Cortex of kidney (tissue), 1 donor: ENCODE measurements at places on chromosomes 4 and X.

DNA sequence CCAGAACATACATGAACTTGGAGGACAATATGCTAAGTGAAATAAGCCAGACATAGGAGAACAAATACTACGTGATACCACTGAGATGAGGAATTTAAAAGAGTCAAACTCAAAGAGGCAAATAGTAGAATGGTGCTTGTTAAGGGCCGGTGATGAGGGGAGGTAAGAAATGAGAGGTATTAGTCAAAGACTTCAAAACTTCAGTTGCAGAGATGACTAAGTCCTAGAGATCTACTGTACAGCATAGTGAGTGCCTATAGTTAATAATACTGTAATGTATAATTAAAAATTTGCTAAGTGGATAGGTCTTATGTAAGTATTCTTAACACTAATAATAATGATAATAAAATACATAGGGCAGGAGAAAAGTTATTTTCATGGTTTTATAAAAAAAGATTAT lies 126.9 kb upstream of the VEGFC start:
- no peak for DNase-seq

- no peak for DNase-seq
These were observed 28.4 kb downstream of the GUCY1B1 start for GRCh38 chr4:155787113-155787710.

GRCh38 chrX:10009741-10010140 lies 42.6 kb downstream of the CLDN34 start:
- DNase-seq = no peak

- DNase-seq = no peak
These were observed 33.0 kb upstream of the KIAA0232 start for GRCh38 chr4:6749340-6750171.

GRCh38 chr4:19657856-19658255 lies 593.8 kb upstream of the SLIT2 start:
- no peak for DNase-seq

- DNase-seq = no peak
These were observed 87.2 kb upstream of the PITX2 start for GRCh38 chr4:110710070-110710469.

DNA sequence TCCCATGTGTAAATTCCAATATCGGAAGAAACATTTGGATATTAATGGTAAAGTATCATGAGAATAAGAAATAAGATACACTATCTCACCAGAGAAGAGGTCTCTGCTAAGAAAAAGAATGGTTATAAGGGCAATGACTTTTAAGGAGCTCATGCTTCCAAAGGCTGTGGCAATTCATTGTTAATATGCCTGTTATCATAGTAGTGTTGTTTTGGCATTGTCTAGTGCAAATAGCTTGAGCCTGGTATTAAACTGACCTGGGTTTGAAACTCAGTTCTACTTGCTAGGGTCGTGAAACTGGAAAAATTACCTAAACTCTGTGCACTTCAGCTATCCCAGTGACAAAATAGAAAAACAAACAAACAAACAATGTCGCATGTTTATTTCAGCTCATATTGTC lies 8.8 kb downstream of the HPGDS start:
- no peak for DNase-seq

GRCh38 chrX:70087857-70088630 lies 25.8 kb downstream of the OTUD6A start:
- DNase-seq = no peak

DNA sequence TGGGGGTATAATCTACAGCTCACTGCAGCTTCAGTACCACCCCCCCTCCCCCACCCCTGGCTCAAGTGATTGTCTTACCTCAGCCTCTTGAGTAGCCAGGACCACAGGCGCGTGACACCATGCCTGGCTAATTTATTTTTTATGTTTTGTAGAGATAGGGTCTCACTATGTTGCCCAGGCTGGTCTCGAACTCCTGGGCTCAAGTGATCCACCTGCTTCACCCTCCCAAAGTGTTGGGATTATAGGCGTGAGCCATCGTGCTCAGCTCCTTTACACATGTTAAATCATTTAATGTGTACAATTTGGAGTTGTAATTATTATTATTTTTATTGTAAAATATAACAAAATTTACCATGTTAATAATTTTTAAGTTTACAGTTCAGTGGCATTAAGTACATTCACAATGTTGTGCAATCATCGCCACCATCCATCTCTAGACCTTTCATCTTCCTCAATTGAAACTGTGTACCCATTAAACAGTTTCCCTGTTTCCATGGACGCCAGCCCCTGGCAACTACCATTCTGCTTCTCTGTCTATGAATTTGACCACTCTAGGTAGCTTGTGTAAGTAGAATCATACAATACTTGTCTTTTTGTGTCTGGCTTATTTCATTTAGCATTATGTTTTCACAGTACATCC lies 6.1 kb downstream of the SLAIN2 start:
- DNase-seq = no peak

DNA sequence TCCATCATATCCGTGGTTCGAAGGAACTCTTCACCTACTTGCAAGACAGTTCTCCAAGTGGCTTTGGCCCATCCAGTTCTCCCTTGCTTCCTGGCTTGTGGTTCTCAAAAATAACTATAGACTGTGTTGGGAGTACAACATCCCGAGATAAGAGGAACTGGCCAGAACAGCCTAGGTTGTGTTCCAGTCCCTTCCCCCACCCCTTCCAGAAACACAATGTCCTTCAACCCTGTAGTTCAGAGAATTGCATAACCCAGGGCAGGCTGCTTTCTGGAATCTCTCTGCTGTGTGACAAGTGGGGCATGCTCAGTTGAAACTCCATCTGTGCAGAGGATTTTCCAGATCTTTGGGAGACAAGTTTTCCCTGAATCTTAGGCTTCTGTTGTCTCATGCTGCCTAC lies 206.5 kb downstream of the PCDH10 start:
- no peak for DNase-seq

DNA sequence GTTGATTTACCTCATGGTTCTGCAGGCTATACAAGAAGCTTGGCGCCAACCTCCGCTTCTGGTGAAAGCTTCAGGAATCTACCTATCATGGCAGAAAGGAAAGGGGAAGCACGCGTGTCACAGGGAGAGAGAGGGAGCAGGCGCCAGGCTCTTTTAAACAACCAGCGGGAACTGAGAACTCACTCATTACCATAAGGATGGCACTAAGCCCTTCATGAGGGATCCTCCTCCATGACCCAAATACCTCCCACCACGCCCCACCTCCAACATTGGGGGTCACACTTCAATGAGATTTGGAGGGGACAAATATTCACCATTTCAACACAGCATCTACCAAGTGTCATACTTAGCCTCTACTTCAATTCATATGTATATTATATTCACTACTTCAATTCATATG lies 18.8 kb upstream of the TBC1D8B start:
- DNase-seq = no peak

GRCh38 chrX:46582325-46582724 lies 8.8 kb downstream of the CHST7 start:
- DNase-seq = no peak

- DNase-seq = no peak
These were observed 18.3 kb downstream of the STIM2 start for GRCh38 chr4:26878794-26879391.

GRCh38 chr4:113905301-113905700 lies 74.1 kb downstream of the ARSJ start:
- no peak for DNase-seq

DNA sequence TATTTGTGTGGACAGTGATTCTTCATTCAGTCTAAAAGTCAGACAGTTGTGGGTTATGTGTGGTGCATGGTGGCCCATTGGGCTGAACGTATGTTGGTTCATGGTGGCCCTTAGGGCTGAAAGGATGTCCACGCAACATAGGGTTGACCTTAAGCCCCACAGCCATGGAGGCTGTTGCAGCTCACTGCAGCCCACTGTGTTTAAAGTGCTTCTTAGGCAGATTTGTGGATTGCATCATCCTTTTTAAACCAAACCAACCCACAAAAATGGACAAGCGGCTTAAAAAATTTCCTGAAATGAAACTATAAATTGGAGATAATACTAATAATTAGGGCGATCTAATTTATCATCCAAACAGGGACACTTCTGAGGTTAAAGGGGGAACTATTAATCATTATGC lies 219.0 kb upstream of the GATB start:
- no peak for DNase-seq

DNA sequence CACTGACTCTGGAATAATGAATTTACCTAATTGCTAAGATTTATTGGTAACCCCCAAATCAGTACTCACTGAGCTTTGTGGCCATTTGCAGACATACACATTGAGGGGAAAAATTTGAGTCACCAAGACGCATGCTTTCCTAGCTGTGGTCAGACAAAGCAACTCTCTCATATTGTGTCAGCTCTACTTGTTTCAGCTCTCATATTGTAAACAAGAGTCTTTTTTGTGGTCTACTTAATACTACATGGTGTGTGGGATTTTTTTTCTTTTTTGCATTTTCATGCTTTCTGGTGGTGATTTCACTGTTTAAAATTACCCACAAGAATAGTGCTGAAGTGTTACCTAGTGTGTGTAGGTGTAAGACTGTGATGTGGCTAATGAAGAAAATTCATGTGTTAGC lies 428.2 kb upstream of the GALNT7 start:
- DNase-seq = no peak

DNA sequence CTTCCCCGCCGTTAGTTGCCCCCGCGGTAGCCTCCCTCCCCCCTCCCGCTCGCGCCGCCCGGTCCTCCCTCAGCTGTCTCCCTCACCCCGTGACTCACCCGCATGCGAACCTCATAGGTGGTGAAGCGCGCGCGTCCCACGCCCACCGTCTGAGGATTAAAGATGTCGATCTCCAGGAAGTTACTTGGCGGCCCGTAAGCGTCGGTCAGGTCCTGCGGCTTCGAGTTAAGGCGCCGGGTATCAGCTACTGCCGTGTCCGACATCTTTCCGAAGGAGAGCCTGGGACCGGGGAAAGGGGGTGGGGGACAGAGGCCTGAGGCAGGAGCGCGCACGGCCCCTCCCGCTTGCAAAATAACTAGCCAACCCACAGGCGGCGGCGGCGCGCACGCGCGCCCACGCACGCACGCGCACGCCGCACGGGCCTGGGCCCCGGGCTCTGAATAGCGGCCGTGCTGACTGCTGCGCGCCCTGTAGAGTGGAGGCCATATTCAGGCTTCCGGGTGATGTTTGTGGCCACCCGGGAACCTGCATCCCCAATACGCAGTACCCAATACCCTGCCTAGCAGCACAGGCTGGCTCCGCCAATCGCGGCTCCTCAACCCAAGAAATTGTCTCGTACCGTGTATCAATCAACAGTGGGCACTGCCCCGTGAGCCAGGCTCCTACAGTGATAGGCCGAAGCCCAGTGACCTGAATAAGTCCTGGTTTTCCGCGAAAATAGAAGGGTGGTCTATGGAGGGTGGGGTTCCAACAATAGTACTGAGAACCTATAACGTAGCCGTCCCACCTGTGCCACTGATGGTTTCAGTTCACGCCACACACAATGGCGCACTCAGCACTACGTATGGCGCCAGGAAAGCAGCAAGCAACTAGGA lies at the start of gene SNX12:
TSS of gene SNX12 (minus strand) at position 291 of the 875 bp plus-strand sequence. CDS start at position 263, 28 bp downstream.
- peak; percentile 10 for DNase-seq

- DNase-seq = no peak
These were observed 57.2 kb downstream of the MAP9 start for GRCh38 chr4:155319516-155319915.

- DNase-seq = no peak
These were observed 107.9 kb downstream of the ZNF827 start for GRCh38 chr4:145830699-145831098.

- no peak for DNase-seq
These were observed 77.5 kb upstream of the CLCN4 start for GRCh38 chrX:10079231-10079630.

GRCh38 chrX:109775386-109775785 lies 42.3 kb upstream of the ACSL4 start:
- DNase-seq = no peak

GRCh38 chrX:148223361-148223760 lies 242.2 kb downstream of the FMR1NB start:
- DNase-seq = no peak
